ENCODE measurements at places on chromosomes 1 and 21.

- DNase-seq: no peak
Observed at GRCh38 chr1:167841530-167841929, 72.4 kb downstream of the ADCY10 start.

- DNase-seq: no peak
Observed at GRCh38 chr21:42479582-42479981, 16.4 kb downstream of the RSPH1 start.

GRCh38 chr1:201676197-201676596 is 137.3 kb downstream of the NAV1 start:
- DNase-seq: no peak

- DNase-seq: no peak
Observed at GRCh38 chr1:204062106-204062505, 10.8 kb upstream of the SOX13 start.

DNA sequence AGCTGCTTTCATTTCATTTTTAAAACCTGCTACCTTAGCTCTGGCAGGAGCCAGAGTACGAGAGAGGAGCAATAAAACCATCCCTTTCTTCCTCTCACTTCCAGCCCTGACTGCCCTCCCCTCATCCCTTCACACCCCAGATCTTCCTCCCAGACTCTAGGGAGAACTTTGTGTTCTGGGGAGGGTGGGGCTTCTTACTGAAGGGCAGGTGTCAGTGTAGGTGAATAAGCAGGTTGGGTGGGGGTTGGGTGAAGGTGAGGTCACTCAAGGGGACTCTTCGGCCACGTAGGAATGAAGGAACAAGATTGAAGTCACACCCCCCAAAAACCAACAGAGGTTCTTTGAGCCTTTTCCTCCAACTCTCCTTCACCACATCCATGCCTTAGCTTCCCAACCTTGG is 88.9 kb downstream of the CD58 start:
- DNase-seq: no peak

DNA sequence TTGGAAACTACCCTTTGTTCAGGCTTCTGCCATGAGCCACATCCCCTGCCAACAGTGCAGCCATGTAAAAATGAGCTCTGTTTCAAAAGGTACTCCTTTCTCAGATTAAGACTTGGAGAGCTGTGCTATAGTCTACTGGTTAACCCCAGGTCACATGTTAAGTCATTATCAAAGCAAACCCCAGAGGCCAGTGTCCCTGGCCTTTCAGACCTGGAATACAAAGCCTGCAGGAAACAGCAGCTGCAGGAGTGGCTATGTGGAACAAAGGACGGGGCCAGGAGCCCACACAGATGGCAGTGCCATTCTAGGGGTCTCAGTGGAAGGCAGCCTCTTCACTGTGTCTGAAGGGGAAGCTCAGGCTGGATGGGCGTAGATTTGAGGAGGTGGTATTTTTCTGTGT is 6.7 kb downstream of the ZNF496 start:
- no peak for DNase-seq
